Activated CD4-positive, alpha-beta memory T cell treated with anti-CD3 and anti-CD28 coated beads, Interleukin-2, amount 10 ng/mL, durations not matched to agents 7 days and 5 days (primary cell): ENCODE measurements at places on chromosomes 6 and 20. TPM values are rescaled to one million over a fixed set of nuclear protein-coding genes. Genes with fewer than 3 reads are reported as not detected.

Gene AIF1
- 11.3 TPM for total RNA-seq

Gene EEF1A2
- total RNA-seq = 2.0 TPM

Gene CLIC5
- total RNA-seq = 7.4 TPM

Gene TPX2
- total RNA-seq = 138 TPM

GRCh38 chr20:37432606-37433005 lies 86.7 kb downstream of the SRC start:
- no peaks in the 10 kb centered on the region for H3K27me3 ChIP-seq
- no peaks in the 10 kb centered on the region for H3K4me1 ChIP-seq
- H3K36me3 ChIP-seq = no peaks in the 10 kb centered on the region
- no peak overlapping the region for H3K4me3 ChIP-seq
- H3K27ac ChIP-seq = no peak overlapping the region
- DNase-seq = no peak

DNA sequence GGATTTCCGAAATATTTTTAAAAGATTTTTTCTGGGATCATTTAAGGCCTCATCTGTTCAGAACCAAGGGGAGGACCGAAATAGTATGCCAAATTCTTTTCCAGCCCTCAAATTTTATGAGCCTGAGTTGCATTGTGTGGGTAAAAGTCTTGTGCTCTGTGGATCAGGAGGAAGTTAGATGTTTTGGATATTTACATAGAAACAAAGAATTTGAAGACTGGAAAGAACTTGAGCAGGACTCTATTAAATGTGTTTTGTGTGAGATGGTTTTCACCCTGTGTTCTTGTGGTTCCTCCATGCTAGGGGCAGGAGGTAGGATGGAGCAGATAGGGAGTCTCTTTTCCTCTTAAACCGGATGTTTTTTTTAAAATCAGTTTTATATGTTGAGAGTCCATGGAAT lies 329.1 kb downstream of the LAMA2 start:
- H3K36me3 ChIP-seq = no peaks in the 10 kb centered on the region
- no peak for DNase-seq
- H3K4me3 ChIP-seq = no peak overlapping the region
- no peak overlapping the region for H3K27ac ChIP-seq
- H3K4me1 ChIP-seq = no peaks in the 10 kb centered on the region

DNA sequence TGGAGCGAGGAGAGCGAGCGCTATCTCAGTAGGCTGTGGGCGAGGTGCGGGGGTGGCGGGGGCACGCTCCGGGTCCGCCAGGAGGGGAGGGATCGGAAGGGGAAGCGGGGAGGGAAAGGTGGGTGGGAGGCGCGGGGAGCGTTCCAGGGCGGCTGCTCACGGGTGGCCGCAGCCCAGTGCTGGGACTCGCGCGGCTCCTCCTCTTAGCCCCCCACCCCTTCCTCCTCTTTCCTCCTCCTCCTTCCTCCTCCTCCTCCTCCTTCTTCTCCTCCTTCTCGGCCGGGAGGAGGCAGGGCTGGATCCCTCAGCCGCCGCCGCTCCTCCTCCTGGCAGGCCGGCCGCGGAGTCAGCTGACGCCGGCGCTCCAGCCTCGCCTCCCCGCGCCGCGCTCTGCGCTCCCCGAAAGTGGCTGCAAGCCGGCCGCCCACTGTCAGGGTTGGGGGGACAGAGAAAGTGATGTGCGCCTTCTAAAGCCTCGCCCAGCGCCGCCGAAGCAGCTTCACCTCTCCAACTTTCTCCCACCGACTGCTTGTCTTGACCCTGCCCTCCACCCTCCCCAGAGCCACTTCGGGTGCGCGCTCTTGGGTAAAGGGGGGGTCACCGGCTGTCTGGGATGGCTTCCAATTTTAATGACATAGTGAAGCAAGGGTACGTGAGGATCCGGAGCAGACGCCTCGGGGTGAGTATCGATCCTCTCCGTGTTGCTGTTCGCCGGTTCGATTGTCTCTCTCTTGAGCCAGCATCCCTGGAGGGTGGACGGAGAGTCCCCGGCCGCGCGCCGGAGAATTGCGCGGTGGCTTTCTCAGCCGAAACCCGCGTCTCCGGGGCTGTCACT lies at the start of gene DOK5:
DOK5 (plus strand) TSS at position 260 of the 835 bp plus-strand sequence; CDS start at position 614, 354 bp downstream.
- DNase-seq = no peak
- peaks cover 41% of the 10 kb centered on the region for H3K27me3 ChIP-seq
- no peak within 1 kb of the TSS for H3K27ac ChIP-seq
- no peaks in the 10 kb centered on the region for H3K4me1 ChIP-seq
- no peaks in the 10 kb centered on the region for H3K36me3 ChIP-seq
- H3K4me3 ChIP-seq = no peak within 1 kb of the TSS

DNA sequence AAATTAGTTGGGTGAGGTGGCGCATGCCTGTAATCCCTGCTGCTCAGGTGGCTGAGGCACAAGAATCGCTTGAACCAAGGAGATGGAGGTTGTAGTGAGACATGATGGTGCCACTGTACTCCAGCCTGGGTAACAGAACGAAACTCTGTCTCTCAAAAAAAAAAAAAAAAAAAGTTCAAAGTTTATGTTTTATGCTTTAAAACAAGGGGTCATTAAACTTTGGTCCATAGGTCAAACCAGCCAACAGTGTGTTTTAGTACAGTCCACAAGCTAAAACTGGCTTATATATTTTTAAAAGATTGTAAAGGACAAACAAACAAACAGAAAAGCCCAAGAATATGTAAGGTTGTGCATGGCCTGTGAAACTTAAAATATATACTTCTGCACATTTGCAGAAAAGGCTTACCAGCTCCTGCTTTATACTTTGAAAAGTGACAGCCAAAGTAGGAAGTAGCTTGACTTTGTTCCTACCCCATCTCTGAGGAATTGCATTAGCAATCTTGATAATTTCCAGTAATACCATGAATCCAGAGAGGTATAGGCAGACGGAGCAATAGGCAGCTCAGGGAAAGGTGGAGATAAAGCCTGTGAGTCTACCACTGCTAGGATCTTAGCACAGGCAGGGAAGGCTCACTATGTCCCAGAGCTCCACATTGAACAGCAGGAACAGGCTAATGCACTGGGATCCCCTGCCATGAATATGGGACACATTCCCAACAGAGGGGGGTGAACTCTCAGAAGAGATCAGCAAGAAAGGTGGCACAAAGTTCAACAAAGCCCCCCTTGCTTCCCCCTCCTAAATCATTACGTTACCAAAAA lies 30.5 kb downstream of the MCM8 start:
- H3K36me3 ChIP-seq = peaks cover 54% of the 10 kb centered on the region
- DNase-seq = no peak
- H3K4me3 ChIP-seq = no peak overlapping the region
- no peaks in the 10 kb centered on the region for H3K4me1 ChIP-seq
- H3K27me3 ChIP-seq = no peaks in the 10 kb centered on the region

- H3K36me3 ChIP-seq = no peaks in the 10 kb centered on the region
- no peak for DNase-seq
- no peaks in the 10 kb centered on the region for H3K27me3 ChIP-seq
- H3K4me3 ChIP-seq = no peak overlapping the region
- H3K27ac ChIP-seq = no peak overlapping the region
- H3K4me1 ChIP-seq = no peaks in the 10 kb centered on the region
Measured at GRCh38 chr6:161835500-161836215, 561.8 kb upstream of the AGPAT4 start.

- H3K27me3 ChIP-seq = peaks cover 2% of the 10 kb centered on the region
- peaks cover 13% of the 10 kb centered on the region for H3K36me3 ChIP-seq
- no peak overlapping the region for H3K4me3 ChIP-seq
Measured at GRCh38 chr6:125111219-125111983, 42.2 kb upstream of the TPD52L1 start.

- peaks cover 6% of the 10 kb centered on the region for H3K36me3 ChIP-seq
- no peak overlapping the region for H3K27ac ChIP-seq
- no peak overlapping the region for H3K4me3 ChIP-seq
- no peaks in the 10 kb centered on the region for H3K27me3 ChIP-seq
- H3K4me1 ChIP-seq = peaks cover 25% of the 10 kb centered on the region
Measured at GRCh38 chr6:14881398-14881797, 364.5 kb upstream of the JARID2 start.

- no peaks in the 10 kb centered on the region for H3K36me3 ChIP-seq
- peaks cover 24% of the 10 kb centered on the region for H3K4me1 ChIP-seq
- no peak overlapping the region for H3K4me3 ChIP-seq
- no peak overlapping the region for H3K27ac ChIP-seq
- H3K27me3 ChIP-seq = peaks cover 9% of the 10 kb centered on the region
Measured at GRCh38 chr20:23084845-23085365, 1.2 kb downstream of the CD93 start.

DNA sequence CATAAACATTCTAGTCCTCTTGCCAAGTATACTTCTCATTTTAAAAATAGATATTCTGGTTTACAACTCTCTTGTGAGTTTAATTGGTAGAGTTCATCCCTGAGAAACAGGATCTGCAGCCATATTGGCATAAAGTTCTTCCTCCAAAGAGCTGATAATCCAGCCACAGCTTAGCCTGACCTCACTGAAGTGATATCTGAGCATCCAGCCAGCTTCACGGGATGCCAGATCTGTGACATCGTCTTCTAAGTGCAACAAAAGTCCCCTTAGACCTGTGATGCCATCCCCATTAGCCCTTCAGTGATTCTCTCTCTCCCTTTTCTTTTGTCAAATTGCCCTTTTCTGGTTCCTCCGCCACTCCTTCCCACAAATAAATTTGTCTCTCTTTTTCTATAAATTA lies 180.6 kb upstream of the STXBP5 start:
- no peaks in the 10 kb centered on the region for H3K27me3 ChIP-seq
- no peak overlapping the region for H3K4me3 ChIP-seq
- H3K36me3 ChIP-seq = no peaks in the 10 kb centered on the region
- no peaks in the 10 kb centered on the region for H3K4me1 ChIP-seq
- no peak overlapping the region for H3K27ac ChIP-seq

GRCh38 chr6:111987295-111987694 lies 66.6 kb upstream of the CCN6 start:
- no peak overlapping the region for H3K27ac ChIP-seq
- DNase-seq = no peak
- H3K4me3 ChIP-seq = no peak overlapping the region
- peaks cover 61% of the 10 kb centered on the region for H3K4me1 ChIP-seq

- no peak for DNase-seq
- H3K27me3 ChIP-seq = no peaks in the 10 kb centered on the region
- no peaks in the 10 kb centered on the region for H3K4me1 ChIP-seq
- H3K36me3 ChIP-seq = no peaks in the 10 kb centered on the region
- H3K27ac ChIP-seq = no peak overlapping the region
Measured at GRCh38 chr6:164023535-164023934, 609.0 kb downstream of the QKI start.

DNA sequence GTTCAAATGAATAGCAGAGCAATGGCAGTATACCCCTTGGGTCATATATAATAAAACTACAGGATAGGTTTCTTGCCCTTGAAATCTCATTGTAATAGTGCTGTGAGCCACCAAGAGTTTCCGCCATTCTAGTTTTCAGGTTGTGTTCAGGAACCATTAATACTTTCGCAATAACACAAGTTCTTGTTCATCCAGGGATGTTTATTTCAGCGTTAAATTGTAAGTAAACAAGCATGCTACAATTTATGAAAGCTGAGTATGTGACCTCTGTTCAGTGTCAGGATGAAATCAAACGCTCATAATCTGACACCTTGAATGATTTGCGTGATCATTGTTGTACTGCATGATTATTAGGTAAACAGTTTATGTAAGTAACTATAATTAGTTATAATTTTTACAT lies 22.8 kb downstream of the ANKS1A start:
- H3K4me3 ChIP-seq = no peak overlapping the region
- H3K27ac ChIP-seq = no peak overlapping the region
- H3K36me3 ChIP-seq = no peaks in the 10 kb centered on the region
- H3K4me1 ChIP-seq = peaks cover 26% of the 10 kb centered on the region
- no peak for DNase-seq
